ENCODE measurements at places on chromosomes 7 and 10.
A peak's percentile ranks its signal among the peaks of the same experiment; 100 is the strongest.

- no peak for DNase-seq
These were observed 227.3 kb downstream of the TCF7L2 start for GRCh38 chr10:113177156-113177935.

GRCh38 chr7:137943132-137943551 is 58.7 kb downstream of the CREB3L2 start:
- no peak for DNase-seq

DNA sequence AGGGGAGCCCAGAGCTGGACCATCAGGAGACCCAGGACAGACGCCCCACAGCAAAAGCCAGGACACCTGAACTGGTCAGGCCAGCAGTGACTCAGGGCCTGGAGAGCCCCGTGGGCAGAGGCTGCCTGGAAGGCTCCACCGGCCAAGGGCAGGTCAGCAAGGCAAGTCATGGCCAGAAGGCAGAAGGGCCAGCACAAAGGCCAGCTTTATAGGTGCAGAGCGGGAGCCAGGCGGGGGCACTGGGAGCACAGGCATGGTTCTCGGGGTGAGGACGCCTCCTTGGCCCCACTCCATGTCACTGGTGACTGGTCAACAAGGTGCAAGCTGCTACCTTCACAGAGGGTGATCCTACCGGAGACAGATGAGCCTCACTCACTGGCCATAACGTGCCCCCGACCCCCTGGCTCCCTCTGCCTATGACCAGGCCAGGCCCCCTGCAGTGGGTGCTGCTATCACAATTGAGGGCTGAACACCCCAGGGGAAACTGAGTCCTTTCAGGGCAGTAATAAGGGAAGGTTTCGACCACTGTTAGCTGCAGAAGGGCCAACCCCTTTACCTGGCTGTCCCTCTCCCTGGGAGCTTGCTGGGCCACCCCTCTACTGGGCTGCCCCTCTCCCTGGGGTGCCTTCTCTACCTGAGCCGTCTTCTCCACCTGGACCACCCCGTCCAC is 317.4 kb downstream of the PTPRN2 start:
- DNase-seq = no peak

DNA sequence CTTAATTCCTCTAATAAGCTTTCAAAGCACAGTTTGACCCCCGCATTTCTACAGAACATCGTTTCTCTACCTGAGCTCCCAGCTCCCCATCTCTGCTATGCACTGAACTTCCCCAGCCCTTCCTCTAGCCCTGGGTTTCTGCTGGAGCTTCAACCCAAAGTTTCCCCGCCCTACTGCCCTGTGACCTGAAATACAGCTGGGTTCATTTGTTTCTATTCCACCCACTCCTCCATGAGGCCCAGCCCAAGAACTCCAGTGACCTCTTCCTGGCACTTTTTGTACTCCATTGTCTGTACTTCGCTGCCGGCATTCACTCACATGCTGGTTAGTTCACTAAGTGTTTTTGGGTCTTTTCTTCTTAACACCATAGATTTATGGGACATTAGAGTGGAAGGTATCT is 35.8 kb downstream of the ADRB1 start:
- no peak for DNase-seq

GRCh38 chr7:16695621-16696237 is 49.7 kb downstream of the BZW2 start:
- no peak for DNase-seq

DNA sequence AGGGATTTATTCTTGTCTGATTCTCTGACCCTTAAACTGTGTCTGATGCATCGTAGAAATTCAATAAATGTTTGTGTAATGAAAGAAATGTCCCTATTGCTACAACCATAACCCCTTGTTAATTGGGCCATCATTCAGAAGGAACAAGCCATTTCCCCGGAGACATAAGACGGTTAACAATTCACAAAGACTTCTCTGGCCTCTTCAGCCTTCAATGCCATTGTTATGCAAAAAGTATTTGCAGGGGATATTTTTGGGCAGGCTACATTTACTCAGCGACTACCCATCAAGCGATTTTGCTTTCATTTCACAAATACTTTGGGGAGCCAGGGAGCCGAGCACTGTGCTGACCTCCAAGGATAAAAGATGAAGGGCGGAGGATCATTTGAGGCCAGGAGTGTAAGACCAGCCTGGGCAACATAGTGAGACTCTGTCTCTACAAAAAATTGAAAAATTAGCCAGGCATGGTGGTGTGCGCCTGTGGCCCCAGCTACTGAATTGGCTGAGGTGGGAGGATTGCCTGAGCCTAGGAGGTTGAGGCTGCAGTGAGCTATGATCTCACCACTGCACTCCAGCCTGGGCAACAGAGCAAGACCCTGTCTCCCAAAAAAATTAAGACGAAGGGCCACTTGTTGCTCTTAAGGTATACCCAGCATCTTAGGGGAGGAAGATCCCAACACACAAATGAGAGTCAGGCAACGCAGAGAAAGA is 20.0 kb upstream of the SDK1 start:
- DNase-seq = no peak

DNA sequence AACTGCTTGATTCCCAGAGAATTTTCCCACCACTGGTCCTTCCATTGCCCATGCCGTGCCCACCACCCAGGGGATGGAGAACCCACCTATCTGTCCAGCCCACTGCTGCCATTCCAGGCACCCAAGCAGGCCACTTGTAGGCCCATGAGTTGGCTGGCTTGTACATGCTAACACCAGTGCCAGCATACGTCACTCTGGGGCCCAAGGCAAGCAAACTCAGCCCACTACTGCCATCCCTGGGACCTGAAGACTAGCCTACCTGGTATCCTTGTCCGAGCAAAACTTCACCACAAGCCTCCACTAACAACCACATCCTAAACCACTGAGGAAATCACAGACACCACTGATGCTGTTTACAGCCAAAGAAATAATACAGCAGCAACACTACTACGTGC is 44.7 kb upstream of the CDK6 start:
- no peak for DNase-seq

DNA sequence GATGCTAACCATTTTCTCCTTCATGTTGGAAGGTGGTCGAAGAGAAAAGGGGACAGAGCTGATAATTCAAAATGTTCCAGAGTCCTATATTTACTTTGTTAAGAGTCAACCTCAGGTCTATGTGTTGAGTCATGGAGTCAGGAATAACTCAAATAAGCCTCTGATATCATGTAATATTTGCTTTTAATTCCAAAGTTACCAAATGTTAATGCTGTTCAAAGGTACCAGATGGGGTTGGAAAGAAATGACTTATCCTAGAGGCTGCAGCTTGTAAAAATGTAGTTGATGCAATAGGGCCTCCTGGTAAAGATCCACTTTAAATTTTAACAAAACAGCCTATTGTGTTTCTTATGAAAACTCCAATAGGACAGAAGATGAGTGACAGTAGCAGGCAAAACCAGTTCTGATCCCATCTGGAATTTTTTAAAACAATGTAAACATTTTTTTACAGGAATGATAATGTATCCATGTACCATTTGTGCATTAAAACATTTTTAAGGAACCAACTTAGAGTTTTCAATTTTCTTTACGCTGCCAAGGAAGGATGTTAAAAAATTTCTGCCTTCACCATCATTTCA is 218.2 kb downstream of the ANK3 start:
- DNase-seq = no peak

GRCh38 chr7:74272305-74273038 is 16.7 kb upstream of the CLIP2 start:
- peak; percentile 82 for DNase-seq

DNA sequence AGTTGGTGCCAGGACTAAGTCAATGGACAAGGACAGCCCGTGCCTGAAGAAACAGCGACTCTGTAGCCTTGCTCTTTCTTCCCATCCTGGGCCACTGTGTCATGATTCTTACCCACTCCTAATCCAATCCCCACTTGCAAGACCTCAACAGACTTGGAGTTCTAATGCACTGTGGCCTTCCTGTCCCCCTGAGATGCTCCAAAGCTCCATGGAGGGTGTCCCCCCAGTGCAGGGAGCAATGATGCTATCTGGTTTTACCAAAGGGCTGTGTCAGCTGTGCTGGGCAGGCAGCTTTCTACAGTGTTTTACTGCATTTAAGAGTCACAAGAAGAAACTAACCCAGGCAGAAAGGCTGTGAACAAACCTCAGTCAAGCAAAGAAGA is 108.1 kb downstream of the PRKAG2 start:
- DNase-seq = no peak

GRCh38 chr10:88826388-88826787 is 23.9 kb downstream of the LIPM start:
- no peak for DNase-seq

DNA sequence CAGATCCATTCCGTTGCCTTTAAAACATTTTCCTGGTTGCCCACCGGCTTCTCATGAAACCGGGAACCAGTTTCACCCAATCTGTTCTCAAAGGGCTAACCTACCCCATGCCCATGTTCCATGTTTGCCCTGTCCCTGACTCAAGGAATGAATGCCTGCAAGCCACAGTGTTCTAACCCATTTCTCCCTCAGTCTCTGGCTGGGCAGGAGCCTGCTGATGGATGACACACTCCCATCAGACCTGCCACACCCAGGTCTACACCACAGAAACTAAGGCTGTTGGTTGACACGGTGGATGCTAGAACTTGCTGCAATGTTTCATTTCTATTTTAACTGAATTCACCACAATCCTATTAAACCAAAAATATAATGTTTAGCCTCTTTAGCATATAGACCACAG is 15.6 kb downstream of the CLRN3 start:
- DNase-seq = no peak

DNA sequence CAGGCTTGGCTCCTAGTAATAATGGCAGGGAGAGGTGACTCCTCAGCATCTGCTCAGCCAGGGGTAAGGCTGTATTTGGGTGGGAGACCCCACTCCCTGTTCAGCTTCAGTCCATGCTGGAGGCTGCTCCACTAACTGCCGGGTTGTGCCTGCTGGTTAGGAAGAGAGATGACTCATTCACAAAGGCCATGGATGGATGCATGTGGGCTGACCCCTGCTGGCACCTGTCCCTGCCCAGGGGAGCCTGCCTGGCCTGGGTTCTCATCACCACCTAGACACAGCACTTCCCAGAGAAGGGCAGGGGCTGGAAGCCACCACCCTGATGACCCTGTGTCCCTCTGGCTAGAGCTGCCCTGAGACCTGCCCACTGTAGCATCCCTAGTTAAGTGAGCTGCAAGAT is 59.0 kb downstream of the VSTM4 start:
- DNase-seq = no peak

- no peak for DNase-seq
These were observed 58.3 kb downstream of the CDHR3 start for GRCh38 chr7:106021151-106022067.

DNA sequence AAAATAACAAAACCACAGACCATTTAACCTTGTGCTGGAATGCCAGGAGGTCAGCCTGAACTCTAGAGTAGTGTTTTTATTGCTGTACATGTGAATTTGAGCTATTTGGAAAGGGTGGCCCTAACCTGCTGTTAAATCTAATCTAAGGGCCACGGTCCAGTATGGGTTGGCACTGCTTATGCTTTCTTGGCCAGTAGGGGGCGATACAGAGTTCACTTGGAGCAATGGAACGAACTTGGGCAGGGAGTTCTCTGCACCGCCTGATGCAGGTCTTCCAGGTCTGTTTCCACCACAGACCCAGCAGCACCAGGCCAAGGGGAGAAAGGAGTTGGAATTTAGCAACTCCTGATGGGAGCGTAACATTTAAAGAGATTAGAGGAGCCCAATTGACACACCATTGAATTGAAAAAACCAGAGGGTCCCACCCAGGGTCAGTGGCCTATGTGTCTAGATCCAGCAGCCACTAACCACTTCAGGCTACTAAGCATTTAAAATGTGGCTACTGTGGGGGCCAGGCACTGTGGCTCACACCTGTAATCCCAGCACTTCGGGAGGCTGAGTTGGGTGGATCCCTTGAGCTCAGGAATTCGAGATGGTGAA is 75.7 kb upstream of the EFCAB10 start:
- DNase-seq = no peak

GRCh38 chr7:105196473-105196872 is 182.5 kb downstream of the KMT2E start:
- no peak for DNase-seq

- no peak for DNase-seq
These were observed 50.2 kb upstream of the UBN2 start for GRCh38 chr7:139180700-139181311.

DNA sequence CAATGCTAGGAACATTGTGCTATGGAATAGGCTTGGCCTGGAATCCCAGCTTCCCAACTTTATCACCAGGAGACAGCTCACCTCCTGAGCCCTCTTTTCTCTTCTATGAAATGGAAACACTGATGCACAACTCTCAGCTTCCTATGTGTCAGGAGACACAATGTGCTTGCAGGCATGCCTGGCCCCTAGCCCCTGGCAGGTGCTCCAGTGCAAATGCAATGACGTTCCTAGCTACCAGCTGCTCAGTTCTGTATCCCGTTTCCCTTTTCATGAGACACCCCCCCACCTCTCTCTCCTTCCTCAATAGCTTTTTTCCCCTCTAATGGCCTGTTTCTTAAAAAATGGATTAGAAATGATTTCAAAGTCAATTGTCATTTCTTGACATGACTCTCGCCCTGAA is 30.7 kb downstream of the HABP2 start:
- DNase-seq = no peak

DNA sequence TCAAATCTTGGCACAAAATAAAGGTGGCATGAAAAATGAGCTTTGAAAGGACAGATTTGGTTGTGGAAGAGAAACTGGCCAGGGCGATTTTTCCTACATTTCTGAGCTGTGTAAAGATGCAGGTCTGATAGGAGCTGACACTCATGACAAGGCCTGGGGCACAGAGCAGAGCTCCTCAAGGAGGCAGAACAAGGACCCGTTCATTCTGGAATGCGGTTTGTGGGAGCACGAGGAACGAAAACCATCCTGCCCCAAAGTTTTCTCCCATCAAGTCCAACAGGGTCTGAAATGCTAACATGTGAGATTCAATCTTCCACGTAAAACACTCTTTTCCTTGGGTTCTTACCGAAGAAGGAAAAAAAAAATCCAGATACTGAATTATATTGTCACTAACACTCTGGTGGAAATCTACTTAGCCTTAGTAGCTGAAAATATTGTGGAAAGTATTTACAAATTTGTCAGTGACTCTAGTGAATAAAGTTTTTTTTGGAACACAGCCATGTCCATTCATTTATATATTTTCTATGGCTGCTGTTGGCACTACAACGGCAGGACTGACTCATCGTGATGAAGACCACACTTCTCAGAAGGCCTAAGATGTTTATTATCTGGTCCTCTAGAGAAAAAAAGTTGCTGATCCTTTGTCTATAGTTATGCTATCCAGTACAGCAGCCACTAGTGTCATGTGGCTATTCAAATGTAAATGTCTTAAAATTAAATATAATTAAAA is 215.7 kb downstream of the BAMBI start:
- no peak for DNase-seq

GRCh38 chr7:157432957-157433576 is 96.3 kb downstream of the DNAJB6 start:
- peak; percentile 41 for DNase-seq

Measured in heart left ventricle (tissue), 16 donors.